ENCODE measurements at places on chromosomes 1 and 21. TPM values are rescaled to one million over a fixed set of nuclear protein-coding genes. Genes with fewer than 3 reads are reported as not detected.
A peak's percentile ranks its signal among the peaks of the same experiment; 100 is the strongest.

DNA sequence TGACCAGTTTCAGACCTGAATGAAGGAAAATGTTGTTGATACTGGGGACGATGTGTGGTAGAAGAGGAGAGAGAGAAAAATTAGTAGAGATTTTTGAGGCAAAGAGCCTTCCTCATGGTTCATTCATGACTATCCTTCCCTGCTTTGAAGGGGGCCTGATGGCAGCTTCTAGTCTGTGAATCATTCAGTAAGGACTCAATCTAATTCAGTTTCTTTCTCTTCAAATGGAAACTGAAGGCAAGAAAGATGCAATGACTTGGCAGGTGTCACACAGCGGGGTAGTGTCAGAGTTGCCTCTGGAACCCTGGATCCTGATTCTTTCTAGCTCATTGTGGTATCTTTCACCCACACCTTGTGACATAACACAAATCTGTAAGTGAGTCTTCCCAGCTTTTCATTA lies 14.9 kb upstream of the CD5L start:
- DNase-seq, result no peak

- no peak for DNase-seq
These were observed 536.6 kb upstream of the CXADR start for GRCh38 chr21:16976193-16976592.

DNA sequence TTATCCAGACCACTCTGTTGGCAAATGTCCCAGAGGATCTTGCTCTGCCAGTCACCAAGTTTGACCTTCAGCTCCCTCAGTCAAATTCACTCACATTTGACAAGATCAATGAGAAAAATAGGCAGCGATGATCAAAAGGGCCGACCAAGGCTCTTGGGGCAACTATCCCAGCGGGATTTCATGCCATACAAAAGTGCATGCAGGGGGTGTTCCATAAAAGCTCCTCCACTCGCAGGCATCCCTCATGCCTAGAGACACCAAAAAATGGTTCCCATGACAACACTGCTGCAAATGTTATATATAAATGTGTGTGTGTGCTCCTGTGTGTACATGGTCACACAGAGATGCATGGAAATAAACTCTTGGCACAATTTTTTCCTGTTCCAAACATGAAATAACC lies 16.2 kb upstream of the EIF4G3 start:
- no peak for DNase-seq

INSRR gene
- total RNA-seq, result not detected

DNA sequence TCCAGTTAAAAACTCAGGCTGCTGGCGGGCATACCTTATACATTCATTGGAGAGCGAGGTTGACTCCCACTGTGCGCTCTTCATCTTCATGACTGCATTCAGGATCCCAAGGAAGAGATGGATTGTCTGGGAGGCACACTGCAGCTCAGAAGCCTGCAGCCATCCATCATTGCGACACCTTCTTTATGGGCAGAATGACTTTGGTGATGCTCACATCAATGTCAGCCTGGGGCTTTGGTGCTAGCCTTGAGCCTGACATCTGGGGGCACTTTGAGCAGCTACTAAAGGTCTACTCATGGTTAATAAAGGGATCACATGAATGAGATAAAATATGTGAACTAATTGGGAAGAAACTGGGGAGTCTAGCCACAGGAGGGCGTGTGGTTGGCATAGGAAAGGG lies 229.3 kb downstream of the PRDM2 start:
- no peak for DNase-seq

KRTAP24-1 gene
- not detected for total RNA-seq

OLIG1 gene
- not detected for total RNA-seq

GRCh38 chr1:168833801-168834224 lies 104.8 kb upstream of the DPT start:
- DNase-seq, result no peak

DNA sequence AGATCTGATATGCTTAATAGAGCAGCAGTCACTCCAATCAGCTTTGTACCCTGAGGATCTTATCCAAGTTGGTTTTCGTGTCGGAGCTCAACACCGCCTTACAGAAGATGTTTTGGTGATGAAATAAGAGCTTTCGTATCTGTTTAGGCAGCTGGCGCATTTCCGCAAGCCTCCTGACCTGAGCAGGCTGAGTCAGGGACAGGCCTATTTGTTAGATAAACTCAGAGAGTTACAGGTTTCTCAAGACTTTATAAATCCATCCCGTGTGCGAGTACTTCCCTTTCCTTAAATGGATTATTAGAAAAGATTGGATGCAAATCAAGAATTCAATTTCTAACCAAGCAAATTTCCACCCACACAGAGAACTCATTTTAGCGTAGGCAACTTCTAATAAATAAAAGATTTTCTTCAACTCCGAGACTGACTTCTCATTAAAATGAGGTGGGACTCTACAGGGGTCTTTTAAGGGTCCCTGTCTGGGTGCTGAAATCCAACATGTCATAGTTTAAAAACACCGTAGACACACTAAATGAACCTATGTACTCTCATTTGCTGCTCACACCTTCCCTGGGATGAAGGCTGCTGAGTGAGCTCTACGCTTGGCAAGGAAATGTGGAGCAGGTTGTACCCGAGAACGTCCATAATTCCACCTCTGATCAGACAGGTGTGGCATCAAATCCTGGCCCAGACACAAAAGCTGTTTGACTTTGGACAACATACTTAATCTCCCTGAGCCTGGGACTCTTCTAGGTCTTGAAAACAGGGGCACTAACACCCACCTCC lies 106.9 kb upstream of the F3 start:
- DNase-seq, result peak; percentile 72

CR2 gene
- not detected for total RNA-seq

DNA sequence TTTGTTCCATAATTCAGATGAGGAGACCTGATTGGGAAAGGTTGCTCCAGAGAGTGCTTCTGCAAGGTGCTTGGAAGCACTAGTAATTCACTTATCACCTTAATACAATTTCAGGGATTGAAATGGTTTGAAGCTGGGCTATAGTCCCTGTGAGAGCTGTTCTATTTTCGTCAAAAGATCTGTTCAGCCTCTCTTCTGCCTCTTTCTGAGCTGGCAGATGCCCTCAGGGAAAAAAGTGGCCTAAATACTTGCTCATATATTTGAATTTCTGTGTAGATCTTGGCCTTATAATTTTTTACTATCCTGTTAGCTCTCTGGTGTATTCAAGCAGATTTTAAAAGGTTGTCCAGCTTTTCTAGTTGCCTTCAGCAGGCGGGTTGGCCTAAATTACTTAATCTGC lies 22.3 kb downstream of the C1orf146 start:
- DNase-seq, result no peak

GRCh38 chr1:33180226-33180910 lies 1.5 kb downstream of the TRIM62 start:
- no peak for DNase-seq

GRCh38 chr21:29238053-29238966 lies 60.4 kb upstream of the BACH1 start:
- no peak for DNase-seq

GRCh38 chr1:59233444-59233843 lies 63.5 kb upstream of the FGGY start:
- no peak for DNase-seq

- DNase-seq, result peak; percentile 28
These were observed 42.9 kb downstream of the COL18A1 start for GRCh38 chr21:45447821-45448220.

DNA sequence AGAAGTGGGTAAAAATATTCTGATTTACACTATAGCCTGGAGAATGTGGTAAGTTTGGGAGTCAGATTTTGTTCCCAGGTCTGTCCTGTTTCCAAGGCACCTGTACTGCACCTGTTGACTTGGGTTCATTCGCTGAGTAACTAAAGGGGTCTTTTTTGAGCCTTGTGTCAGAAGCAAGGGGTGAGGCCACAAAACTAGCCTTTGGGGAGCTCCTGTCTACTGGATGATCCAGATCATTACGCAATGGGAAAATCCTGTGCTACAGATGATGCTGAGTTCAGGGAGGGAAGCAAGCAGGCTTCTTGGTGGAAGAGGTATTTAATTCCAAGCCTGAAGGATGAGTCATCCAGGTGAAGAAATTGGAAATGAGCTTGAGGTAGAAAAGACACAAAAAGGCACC lies 424.0 kb downstream of the MATN1 start:
- no peak for DNase-seq

DNA sequence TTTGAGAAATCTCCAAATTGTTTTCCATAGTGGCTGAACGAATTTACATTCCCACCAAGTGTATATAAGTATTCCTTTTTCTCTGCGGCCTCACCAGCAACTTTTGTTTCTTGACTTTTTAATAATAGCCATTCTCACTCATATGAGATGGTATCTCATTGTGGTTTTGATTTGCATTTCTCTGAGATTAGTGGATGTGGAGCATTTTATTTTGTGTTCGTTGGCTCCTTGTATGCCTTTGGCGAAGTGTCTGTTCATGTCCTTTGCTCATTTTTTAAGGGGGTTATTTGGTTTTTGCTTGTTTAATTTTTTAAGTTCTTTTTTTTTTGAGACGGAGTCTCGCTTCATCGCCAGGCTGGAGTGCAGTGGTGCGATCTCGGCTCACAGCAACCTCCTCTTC lies 45.1 kb upstream of the MPC2 start:
- no peak for DNase-seq

ADAM30 gene
- not detected for total RNA-seq

DNA sequence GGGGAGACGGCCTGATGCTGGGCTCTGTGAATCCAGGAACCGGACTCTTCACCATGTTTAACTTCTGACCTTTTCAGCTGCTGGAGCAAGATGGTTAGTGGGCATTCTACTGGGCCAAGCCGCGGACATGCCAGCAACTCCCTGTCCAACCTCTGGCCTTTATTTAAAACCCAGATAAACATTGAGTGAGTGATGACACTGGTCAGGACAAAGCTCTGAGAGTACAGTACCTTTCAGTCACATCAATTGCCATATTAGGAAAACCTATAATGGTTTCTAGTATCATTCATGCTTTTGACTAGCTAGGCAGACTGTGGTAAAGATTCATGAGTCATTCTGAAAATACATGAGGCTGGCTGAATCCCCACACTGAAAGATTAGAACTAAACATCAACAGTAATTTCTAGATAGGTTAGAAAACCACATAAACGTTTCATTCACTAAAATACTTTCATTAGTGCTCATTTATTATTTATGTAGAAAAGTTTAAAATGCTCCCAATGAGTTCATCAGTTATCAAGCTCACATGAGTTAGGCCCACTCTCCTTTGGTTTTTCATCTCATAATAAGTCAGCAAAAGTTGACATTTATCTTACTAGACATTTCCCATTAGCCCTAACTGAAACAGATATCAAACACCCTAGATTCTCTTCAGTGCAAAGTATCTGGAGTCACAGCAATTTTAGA lies 7.1 kb upstream of the ACTA1 start:
- DNase-seq, result peak; percentile 47

DNA sequence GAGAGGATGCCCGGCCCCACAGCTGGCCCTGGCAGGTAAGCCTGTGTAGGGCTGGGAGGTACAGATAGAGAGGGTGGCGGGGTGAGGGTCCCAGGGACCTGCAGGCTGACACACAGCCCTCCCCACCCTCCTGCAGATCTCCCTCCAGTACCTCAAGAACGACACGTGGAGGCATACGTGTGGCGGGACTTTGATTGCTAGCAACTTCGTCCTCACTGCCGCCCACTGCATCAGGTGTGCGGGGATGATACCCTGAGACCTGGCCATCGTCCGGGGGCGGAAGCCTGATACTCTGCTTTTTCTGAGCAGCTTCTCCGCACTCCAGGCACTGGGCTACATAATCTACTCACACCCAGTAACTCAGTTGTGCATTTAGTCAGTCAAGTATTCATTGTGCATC lies 2.1 kb downstream of the CTRC start:
- no peak for DNase-seq

GRCh38 chr21:35825370-35826353 lies 234.7 kb downstream of the SETD4 start:
- no peak for DNase-seq

DNA sequence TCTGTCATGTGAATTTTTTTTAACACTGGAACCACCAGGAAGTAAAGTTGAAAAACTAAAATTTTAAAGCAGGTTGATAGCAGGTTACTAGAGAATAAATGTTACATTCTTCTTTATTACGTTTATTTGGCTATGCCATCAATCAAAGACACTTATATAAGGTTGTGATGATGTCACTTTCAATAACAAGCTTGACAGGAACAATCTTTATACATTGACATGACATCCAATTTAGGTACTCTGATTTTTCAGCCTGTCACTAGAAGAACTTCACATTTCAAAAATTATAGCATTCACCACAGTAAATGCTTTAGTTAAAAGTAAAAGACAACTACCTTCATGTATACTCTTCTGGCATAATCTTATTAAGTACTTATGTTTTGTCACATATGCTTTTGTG lies 696.8 kb upstream of the NCAM2 start:
- DNase-seq, result no peak

PAX7 gene
- not detected for total RNA-seq

KAZN gene
- total RNA-seq, result 2.8 TPM

DNA sequence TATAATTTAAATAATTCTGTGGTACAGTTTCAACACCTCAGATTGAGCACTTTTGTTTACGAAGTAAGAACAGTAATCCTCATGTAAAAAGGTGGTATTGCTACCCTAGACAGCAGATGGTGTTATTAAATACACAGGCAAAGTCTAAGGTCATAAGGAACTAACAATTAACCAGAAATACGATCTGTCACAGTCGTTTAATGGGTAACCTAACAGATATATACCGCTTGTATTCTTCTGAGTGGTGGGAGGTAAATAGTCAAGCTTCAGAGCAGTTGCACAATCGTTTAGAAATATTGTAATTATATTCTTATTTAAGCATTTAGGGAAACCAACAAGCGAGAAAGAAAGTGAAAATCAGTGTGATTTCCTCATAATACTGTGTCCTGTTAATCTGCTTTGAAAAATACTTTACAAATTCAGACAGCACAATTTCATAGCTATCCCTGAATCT lies 9.8 kb upstream of the IRF2BP2 start:
- DNase-seq, result no peak

DNA sequence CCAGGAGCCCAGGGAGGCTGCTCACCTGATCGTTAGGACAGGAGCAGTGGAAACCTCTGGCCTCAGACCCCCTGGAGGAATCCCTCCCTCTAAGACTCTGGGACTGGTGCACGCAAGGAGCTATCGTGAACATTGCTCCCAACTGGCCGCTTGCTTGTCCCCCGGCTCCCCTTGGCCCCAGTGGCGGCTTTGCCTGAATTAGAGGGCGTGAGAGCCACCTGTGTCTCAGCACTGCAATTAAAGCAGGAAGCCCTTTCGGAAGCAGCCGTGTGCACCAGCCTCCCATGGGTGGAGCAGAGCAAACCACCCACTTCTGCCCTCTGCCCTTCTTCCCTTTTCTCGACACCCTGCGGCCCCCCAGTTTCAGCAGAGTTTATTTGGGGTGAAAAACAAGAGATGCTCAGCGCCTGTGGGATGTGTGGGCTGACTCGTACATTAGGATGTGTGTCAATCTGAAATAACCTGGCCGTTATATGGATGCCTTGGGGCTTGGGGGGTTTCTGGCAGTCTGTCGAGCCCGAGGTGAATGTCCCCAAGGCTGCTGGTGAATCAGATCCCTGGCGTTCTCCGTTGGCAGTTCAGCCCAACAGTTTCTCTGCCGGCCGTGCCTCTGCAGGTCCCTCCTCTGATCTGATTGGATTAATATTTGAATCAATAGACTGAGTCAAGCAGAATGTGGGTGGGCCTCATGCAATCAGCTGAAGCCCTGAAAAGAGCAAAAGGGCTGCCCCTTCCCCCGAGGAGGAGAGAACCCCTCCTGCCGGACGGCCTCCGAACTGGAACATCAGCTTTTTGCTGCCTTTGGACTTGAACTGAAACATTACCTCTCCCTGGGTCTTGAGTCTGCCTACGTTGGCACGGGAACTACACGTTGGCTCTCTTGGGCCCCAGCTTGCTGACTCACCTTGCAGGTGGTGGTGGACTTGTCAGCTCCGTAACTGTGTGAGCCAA lies 7.3 kb upstream of the UMODL1 start:
- no peak for DNase-seq

Data from kidney epithelial cell (primary cell).